GM18507 (cell line): ENCODE measurements at places on chromosomes 1 and 21.
A peak's percentile ranks its signal among the peaks of the same experiment; 100 is the strongest.

DNA sequence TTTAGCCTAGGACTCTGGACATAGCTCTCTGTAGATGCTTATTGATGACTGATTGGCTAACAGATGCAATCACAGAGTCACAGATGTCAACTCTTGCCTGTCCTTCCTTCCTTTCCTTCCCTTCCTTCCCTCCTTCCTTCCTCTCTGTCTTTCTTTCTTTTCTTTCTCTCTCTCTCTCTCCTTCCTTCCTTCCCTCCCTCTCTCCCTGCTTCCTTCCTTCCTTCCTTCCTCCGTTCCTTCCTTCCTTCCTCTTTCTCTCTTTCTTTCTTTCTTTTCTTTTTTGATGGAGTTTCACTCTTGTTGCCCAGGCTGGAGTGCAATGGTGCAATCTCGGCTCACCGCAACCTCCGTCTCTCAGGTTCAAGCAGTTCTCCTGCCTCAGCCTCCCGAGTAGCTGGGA lies 106.1 kb downstream of the KIF26B start:
- DNase-seq: no peak

DNA sequence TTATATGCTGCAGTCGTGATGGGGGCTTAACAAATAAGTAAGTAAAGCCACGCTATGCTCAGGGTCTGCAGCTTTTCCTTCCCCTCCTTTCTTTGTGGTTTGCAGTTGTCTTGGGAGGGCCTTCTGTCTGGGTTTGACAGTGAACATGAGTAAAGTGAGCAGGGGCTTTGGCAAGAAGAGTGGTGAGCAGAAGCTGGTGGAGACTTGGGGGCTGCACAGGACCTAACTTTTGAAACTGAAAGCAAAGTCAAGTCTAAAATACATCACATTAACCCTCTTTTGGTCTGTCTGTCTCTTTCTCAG lies 368.6 kb upstream of the VAMP3 start:
- no peak for DNase-seq

DNA sequence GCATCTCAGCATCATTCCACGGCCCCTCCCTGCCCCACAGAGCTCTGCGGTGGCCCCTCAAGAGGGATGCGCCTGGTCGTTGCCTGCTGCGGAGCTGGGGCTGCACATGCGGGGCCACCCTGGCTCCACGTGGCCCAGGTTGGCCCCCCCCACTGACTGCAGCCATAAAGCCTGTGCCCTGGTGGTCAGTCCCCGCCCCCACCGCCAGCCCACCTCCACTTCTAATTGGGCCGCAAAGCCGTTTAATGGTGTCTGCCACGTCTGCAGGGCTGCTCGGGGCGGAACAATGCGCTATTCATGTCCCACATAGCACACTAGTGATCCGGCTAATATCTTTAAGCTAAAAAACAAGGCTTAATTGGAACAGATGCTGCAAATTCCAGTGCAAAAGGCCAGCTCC lies 33.5 kb upstream of the ACTRT2 start:
- DNase-seq: no peak

DNA sequence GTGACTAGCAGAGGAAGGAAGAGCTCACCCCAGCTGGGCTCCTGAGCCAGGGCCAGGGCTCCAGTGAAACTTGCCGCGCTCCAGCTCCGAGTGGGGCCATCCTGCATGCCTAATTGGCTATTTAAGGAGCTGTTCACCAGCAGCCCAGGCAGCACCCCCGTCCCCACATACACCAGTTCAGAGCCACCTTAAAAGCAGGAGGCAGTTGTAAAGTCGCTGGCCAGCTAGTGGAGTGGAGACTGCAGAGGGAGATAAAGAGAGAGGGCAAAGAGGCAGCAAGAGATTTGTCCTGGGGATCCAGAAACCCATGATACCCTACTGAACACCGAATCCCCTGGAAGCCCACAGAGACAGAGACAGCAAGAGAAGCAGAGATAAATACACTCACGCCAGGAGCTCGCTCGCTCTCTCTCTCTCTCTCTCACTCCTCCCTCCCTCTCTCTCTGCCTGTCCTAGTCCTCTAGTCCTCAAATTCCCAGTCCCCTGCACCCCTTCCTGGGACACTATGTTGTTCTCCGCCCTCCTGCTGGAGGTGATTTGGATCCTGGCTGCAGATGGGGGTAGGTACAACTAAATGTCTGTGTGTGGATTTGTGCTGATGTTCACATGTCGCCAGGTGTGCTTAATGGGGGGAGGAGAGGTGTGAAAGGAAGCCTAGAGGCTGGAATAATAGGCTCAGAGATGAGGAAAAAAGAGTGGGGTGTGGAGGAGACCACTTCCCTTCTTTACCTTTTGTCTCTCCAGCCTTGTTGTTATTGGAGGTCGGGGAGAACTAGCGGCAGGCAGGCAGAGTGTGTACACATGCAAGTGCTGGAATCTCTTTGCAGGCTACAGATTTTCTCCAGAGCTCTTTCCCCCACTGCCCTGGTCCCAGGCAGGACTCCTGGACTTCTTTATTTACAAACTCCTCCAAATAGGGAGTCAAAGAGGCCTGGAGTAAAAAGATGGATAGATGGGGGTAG lies at the start of gene CA14:
Gene CA14 (plus strand): TSS at position 151 of the 962 bp plus-strand sequence. CDS start 355 bp downstream, at position 506.
- no peak for DNase-seq

GRCh38 chr1:1240822-1241587 lies 5.5 kb downstream of the C1QTNF12 start:
- no peak for DNase-seq

DNA sequence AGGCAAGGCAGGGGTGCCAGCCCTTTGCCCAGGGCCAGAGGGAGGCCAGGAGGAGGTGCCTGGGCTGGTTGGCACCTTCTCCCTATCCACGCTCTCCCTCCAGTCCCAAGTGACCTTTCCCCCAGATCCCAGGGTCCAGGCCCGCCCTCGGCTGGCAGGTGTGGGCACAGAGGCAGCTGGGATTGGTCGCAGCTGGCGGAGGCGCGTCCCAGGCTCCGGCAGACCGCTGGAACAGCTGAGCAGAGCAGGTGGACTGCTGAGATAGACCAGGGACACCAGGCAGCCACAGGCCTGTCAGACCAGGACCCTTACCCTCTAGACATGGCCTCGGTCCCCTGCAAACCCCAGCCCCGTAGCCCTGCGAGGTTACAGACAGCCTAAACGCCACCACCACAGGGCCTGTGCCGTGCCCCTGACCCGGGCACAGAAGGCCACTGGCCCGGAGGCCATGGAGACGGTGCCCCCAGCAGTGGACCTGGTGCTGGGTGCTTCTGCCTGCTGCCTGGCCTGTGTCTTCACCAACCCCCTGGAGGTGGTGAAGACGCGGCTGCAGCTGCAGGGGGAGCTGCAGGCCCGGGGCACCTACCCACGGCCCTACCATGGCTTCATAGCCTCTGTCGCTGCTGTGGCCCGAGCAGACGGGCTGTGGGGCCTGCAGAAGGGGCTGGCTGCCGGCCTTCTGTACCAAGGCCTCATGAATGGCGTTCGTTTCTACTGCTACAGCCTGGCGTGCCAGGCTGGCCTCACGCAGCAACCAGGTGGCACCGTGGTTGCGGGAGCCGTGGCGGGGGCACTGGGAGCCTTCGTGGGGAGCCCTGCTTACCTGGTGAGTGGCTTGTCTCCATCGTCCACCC lies at the start of gene SLC25A34:
Gene SLC25A34 (plus strand): TSS at position 221 of the 854 bp plus-strand sequence. CDS start 228 bp downstream, at position 449.
- DNase-seq: no peak

DNA sequence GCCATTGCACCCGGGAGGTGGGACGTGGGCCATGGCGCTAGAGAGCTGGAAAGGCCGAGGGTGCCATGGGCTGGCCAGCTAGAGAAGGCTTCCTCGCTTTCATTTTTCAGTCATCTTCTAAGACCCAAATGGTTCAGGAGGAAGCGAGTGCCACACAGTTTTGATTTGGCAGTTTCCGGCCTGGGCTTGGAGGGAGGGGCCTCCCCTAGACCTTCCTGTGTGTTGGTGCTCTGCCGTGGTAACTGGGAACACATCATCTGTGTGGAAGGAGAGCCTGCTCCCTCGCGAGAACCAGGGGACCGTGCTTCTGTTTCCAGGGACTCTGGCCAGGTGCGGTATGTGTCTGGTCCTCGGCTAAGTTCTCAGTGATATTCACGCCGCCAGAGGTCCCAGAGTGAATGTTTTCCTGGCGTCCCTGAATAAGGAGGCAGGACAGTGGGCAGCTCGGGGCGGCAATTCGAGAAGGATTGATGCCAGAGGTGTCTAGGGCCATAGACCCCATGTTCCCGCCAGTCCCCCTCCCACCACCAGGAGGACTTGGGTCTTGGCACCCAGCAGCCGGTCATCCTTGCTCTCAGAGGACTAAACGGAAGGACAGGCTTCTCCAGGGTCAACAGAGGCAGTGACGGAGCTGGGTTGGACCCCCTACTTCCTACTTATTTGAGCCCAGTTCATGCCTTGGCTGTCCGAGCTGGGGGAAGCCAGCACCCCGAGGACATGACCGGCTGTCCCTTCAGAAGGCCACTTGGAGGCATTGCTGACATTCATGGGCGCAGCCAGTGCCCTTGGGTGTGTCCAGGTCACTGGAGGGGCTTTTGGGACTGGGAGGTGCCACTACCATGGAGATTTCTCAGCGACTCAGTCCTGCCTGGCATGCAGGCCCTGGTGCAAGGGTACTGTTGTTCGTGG lies 2.7 kb upstream of the NPHP4 start:
- DNase-seq: peak; percentile 44

DNA sequence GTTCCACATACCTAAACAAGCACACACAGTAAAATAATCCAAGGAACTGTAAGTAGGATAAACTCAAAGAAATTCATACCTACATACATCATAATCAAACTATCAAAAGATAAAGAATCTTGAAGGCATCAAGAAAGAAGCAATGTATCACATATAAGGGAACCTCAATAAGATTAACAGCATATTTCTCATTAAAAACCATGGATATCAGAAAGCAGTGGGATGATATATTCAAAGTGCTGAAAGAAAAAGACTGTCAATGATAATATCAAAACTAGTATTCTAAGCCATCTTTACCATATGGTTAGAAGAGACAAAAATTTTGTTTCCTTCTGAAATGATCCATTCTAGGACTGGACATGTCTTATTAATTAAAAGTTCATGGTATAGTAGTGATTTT lies 37.1 kb upstream of the ADAM30 start:
- no peak for DNase-seq

DNA sequence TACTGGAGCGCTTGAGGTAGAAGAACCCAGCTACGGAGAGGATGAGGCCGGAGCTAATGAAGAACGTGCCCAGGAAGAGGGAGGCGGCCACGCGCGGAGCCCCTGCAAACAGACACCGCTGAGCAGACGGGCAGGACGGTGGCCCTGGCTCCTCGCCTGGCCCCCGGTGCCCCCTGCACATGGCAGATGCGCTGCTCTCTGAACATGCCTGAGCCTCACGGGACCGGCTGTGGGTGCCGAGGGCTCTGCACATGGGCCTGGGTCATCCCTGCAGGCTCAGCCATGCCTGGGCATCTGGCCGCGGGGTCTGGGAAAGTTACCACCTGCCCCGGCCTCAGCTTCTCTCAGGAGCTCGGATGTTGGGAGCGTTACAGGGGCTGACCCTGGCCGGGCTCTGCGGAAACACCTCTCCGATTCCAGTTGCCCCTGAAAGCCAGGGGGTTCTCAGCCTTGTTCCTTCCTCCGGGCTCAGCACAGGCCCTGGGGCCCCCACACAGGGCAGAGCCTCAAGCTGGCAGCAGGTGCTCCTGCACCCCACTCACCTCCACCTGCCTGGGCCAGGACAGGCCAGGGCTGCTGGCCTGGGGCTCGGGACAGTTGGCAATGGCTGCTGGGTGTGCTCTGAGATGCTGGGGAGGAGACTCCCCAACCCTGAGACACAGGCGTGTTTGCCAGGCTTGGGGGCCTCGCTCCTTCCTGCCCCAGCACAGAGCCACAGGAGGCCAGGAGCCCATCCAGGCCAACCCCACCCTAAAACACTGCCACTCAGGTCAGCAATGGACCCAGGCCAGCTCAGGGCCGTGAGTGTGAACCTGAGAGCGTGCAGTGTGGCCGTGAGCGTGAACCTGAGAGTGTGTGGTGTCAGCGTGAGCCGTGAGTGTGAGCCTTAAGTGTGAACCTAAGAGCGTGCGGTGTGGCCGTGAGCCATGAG lies 12.1 kb upstream of the RNF223 start:
- no peak for DNase-seq

GRCh38 chr1:41003127-41003639 lies 18.3 kb downstream of the SLFNL1 start:
- DNase-seq: no peak

DNA sequence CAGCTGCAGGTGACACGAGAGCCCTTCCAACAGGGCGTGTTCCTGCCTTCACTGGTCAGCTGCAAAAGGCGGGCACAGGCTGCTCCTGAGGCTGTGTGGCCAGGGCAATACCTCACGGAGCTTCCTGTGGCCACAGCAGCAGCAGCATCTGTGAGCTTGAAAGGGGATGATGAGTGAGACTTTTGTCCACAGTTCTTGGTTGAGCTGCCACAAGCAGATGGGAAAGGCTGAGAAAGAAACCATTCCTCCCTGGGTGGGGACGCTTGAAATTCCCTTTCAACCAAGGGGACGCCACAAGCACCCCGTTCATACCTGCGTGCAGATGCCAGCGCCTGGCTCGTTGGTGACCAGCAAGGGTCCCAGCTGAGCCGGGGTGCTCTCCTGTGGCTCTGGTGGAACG lies 37.6 kb downstream of the B3GALT5 start:
- DNase-seq: no peak

DNA sequence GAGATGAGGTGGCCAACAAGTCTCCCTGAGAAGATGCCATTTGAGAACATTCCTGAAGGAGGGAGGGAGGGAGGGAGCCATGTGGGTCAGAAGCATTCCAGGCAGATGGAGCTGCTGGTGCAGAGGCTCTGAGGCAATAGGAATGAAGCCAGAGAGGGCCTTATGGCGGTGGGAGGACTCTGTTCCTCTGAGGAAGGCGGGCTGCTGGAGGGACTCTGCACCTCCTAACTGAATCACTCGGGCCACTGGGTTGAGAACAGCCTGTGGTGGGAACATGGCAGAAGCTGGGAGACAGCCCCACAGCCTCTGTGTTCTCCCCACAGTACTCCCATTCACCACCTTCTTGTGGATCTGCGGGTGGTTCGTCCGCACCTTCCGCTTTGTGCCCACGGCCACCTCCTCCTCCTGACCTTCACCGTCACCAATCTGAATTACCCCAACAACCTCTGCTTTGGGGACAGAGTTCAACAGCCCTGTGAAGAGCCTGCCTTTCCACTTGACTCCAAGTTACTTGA lies 2.4 kb upstream of the TMEM125 start:
- no peak for DNase-seq

GRCh38 chr1:178692564-178693327 lies 32.3 kb upstream of the RALGPS2 start:
- DNase-seq: no peak

DNA sequence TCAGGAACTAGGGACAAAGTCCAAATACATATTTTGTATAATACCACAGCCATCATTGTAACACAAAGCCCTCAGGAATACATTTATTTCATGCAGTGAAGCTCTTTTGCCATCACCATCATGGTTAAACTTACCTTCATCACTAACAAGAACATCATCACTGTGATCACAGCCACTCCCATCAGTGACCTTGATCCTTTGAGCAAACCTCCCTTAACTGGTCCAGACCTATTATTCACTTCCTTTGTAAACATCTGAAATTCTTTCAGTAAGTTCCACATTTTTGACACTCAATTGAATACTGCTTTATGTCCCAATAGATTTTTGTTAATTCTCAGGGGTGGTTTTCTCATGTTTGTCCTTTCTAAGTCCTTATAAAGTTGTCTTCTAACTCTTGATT lies 16.2 kb upstream of the KPRP start:
- no peak for DNase-seq
